ENCODE measurements at places on chromosomes 2 and 18.

DNA sequence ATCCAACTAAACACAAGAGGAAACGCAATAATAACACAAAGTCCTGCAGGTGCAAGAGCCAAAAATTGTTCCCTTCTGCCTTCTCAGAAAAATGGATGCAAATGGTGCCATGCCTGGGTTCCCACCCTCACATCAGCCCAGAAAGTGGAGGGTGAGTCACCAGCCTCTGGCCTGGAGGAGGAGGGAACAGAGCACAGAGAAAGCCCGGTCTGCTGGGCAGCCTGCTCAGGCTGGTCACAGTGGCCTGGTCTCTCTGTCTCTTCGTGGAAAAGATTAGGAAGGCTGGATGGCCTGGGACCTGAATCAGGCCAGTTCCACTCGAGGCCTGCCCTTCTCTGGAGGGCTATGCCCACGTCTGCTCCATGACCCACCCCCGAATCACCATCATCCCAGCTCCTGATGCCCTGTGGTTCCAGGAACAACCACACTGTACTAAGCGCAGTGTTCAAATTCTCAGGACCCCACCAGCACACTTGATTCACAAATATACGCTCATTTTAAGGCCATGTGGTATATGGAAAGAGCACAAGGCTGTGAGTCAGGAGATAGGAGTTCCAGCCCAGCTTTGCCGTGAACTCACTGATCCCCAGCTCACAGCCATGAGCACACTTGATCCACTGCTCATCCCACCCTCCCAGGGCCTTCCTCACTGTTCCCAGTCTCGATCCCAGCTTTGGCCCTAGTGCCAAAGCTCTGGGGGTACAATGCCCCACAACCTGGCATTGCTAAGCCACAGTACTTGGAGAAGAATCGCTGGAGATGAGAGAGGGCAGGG is 82.1 kb downstream of the ZBTB7C start:
- no peak for DNase-seq

DNA sequence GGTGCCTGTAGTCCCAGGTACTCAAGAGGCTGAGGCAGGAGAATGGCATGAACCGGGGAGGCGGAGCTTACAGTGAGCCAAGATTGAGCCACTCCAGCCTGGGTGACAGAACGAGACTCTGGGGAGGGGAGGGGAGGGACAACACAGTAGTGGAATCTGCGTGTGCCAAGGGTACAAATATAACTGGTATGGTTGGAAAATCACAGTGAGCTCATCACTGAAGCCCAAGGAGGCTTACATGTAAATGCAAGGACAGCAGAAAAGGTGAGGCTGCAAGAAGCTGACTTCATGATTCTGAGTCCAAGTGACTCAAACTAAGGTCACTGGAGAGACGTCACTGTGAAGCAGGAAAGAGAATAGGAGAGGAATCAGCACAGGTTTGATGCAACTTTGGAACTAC is 9.2 kb downstream of the SEPTIN10 start:
- DNase-seq, result no peak

DNA sequence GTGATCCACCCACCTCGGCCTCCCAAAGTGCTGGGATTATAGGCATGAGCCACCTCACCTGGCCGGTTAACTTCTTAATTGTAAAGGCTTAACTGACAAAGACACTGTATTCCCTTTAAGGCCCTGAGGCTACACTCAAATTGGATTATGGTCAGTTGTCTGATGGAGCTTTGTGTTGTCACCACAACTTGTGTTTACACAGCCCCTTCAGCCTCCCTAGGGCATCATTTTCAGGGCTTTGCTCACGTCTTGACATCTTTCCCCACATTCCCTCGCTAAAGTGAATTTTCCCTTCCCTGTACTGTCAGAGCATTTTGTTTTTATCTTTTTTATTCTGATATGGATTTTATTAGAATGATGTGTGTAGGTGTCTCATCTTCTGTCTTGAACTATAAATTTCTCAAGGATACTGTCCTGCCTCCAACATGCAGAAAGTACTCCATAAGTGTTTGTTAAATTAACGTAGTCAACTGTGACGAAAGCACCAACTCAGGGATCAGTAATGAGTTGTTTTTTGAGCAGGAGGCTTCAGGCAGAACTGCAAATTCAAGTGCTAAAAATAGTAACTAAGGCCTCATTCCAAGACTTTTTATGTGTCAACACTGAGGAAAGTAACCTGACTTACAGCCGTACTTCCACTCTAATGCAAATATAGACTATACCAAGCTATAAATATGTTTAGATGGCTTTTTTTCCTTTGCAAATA is 77.1 kb upstream of the NARS1 start:
- no peak for DNase-seq

GRCh38 chr18:56270671-56271250 is 367.6 kb downstream of the TXNL1 start:
- DNase-seq, result no peak

DNA sequence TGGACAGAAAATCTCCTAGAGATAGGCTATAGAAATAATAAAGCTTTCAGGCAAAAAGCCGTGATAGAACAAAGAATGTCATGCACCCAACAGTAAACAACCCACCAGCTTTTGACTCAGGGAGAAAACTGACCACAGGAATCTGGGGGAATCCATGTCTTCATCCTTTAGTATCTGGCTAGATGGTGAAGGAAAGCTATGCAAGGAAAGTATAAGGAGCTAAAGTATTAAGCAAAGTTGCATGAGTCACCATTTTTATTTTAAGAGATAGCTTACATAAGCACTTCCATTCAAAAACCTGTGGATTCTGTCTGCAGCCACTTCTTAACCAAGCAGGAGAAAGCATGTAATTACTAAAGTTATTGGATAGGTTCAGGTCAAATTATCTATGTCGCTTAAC is 363.8 kb downstream of the LRP1B start:
- no peak for DNase-seq

GRCh38 chr2:138309760-138310159 is 191.8 kb upstream of the SPOPL start:
- no peak for DNase-seq

DNA sequence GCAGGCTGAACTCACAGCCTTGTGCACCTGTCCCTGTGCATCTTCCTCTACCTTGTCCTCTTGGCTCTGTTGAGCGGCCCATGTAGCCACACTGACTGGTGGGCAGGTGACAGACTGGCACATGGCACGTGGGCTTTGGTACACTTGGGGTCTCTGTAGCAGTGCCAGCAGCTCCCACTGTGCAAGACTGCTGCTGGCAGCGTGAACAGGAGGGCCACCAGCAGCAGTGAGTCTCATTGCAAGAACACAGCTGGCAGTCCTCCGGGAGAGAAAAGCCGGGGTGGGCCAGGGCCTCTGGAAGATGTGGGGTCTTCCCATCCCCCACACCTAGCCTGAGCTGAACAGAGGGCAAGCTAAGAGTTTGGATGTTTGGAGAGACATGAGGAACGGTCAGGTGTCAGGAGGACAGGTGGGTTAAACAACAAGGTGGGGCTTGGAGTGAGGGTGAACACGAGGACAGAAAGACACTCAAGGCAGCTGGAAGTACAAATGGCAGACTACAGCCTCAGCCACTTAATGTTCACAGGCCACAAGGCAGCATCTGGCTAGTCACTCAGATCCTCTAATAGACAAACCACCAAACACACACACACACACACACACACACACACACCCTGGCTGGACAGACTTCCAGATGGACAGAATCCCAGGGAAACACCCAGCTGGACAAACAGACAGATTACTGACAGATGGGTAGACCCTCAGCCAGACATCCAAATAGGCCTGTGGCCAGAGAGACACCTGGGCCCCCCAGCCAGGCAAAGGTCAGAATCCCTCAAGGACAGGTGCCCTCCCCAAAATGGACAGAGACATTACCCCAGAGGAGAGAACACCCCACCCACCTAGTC is 2.3 kb upstream of the PTPN18 start:
- no peak for DNase-seq

DNA sequence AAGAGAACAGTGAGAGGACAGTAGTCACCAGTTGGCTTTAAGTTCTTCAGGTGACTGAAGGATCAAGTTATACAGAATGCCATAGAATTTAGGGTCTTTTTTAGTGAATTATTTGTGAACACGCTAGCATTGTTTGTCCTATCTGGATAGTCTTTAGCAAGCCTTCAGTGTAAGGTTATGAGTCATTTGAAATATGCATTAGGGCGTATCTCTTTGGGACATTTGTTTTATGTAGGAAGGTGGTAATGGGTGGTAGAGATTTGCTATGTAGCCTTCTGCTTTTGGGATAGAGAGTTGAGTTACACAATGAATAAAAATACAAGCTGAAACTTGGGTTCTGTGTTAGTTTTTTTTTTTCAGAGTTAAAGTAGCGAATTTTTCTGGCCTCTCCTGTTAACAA is 13.0 kb downstream of the ACTR2 start:
- no peak for DNase-seq

- DNase-seq, result no peak
Measured at GRCh38 chr2:110777531-110778311, 45.3 kb downstream of the ACOXL start.

GRCh38 chr18:70363861-70364260 is 75.0 kb downstream of the SOCS6 start:
- no peak for DNase-seq

DNA sequence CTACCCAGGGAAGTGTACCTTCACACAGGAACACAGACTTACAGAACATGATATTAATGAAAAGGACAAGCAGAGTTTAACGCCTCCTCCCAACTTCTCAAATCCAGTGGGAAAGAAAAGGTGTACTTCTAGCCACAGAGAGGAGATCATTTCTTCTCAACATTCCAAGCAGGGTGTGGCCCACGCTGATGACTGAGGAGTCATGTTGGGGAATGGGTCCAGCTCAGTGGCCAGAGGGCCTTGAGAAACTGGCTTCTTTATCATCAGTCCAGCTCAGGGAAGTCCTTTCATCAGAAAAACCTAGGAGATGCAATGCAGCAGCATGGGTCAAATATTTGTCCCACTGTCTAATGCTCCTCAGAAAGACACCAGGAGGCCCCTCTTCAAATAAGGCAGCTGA is 63.0 kb downstream of the RBM43 start:
- DNase-seq, result no peak

GRCh38 chr2:221134718-221135117 is 437.4 kb downstream of the EPHA4 start:
- no peak for DNase-seq

DNA sequence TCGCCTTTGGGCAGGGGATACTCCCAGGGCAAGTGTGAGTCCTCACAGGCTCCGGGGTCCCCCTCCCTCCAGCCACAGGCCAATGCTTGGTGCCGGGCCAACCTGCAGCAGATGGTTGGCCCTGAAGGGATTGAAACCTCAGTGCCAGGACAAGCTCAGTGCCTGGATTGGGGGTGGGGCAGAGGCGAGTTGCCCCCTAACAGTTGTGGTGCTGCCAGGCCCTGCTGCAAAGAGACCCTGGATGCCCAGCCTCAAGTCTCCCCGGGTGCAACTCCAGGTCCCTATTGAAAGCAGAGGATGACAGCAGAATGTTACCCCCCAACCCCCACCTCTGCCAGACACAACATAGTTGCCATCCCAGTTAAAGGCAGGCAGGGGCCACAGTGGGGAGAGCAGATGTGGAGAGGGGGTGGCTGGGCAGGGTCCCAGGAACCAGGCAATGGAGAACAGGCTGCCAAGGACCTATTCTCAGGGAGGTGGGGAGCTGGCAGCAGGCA is 9.5 kb upstream of the RNF103 start:
- DNase-seq, result no peak

- no peak for DNase-seq
Measured at GRCh38 chr2:98586551-98587140, 21.7 kb downstream of the COA5 start.

DNA sequence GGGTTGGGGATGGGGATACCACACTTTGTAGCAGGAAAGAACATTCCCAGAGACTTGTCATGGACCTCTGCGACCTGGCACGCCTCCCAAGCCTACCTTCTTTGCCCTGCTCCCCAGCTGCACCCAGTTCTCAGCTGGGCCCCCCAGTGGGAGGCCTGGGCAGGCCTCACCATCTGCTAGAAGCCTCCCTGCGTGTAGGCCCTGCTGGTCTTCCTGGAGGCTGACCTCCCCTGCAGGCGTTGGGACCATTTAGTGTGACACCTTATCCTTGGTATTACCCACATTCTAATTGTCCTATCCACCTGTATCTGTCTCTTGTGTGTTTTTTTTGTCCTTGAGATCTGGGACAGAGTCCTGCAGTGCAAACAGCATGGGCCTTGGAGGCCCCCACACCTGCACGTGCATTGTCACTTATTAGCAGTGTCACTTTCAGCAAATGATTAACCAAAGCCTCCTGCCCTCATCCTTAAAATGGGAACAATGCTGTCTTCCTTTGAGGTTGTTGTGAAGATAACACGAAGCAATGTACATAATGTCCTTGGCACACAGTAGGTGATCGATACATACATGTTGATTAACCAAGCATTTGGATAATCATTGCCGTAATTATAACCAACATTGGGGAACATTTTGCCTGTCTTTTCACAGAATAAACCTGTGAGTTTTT is 77.2 kb downstream of the LIPG start:
- DNase-seq, result no peak

GRCh38 chr2:135072125-135072997 is 20.3 kb downstream of the RAB3GAP1 start:
- DNase-seq, result no peak

GRCh38 chr18:63058521-63058920 is 261.0 kb downstream of the BCL2 start:
- no peak for DNase-seq

Data from NCI-H2081 treated with DMSO at 0.1 percent for 48 hours (cell line).